ENCODE measurements at places on chromosomes 2 and 18.

- DNase-seq: no peak
These were observed 465.9 kb downstream of the ADCYAP1 start for GRCh38 chr18:1370552-1370951.

GRCh38 chr2:207766041-207766551, 3.6 kb downstream of the FZD5 start:
- DNase-seq: peak; percentile 38

GRCh38 chr2:115771516-115771915, 1329.1 kb downstream of the DPP10 start:
- no peak for DNase-seq

DNA sequence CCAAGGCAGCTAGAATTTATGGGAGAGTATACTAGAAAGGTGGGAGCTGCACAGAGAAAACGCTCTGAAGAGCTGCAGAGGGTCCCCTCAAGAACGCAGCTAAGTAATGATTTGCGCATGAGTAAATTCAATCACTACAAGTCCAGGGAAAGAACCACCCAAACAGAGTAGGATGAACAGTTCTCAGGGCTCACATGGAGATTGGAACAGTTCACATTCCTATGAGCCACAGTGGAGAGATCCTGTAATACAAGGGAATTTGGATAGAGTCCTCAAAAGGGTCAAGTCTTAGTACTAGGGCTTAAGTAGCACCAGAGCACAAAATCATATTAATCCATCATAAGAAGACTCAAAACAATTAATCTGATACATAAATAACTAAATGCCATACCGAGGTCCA, 12.7 kb downstream of the OLA1 start:
- no peak for DNase-seq

DNA sequence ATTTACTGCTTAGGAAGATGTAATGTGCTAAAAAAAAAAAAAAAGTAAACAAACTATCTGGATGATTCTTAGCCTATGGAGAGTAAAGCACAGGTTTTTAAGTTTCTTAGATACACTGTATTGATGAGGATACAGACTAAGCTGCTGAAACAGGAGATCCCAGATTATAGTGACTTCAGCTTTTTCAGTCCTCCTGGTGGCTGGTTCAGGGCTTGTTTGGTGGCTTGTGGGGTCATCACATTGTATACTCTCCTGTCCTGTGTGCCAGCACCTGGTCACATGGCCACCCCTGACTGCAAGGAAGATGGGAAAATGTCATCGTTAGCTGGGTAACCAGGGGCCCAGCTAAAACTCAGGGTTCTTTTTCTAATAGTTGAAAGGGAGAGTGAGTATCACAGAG, 31.4 kb downstream of the RAB31 start:
- no peak for DNase-seq

GRCh38 chr18:27871726-27872125, 305.2 kb downstream of the CDH2 start:
- DNase-seq: no peak

DNA sequence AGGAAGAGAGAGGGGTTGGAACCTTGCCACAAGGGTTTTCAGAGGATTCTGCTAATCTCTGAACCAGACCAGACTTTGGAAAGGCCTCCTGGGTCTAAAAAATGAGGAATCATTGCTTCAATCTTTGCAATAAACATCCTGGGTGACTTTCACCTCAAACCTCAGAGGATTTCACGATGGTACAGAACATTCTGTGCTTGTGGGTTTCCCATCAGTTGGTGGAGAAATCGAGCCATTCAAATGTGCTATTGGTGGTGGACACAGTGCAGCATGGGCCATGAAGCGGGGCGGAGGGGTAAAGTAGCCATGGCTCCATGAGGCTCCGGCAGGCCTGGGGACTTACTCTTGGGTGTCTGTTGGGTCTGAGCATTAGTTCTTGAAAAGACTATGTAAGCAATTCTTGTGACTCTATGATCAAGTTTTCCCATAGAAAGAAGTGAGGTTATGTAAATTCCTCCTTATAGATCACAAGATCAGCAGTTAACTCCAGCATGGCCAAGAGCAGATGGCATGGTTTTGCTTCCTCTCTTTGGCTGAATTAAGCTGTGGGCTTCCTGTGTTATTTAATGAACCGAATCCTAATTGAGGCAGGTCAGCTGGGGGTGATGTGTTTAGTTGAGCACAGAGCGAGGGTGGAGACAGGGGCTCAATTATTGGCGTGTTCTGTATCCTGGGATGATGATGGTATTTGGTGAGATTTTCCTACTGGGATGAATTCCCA, 1.9 kb upstream of the IL1R2 start:
- no peak for DNase-seq

DNA sequence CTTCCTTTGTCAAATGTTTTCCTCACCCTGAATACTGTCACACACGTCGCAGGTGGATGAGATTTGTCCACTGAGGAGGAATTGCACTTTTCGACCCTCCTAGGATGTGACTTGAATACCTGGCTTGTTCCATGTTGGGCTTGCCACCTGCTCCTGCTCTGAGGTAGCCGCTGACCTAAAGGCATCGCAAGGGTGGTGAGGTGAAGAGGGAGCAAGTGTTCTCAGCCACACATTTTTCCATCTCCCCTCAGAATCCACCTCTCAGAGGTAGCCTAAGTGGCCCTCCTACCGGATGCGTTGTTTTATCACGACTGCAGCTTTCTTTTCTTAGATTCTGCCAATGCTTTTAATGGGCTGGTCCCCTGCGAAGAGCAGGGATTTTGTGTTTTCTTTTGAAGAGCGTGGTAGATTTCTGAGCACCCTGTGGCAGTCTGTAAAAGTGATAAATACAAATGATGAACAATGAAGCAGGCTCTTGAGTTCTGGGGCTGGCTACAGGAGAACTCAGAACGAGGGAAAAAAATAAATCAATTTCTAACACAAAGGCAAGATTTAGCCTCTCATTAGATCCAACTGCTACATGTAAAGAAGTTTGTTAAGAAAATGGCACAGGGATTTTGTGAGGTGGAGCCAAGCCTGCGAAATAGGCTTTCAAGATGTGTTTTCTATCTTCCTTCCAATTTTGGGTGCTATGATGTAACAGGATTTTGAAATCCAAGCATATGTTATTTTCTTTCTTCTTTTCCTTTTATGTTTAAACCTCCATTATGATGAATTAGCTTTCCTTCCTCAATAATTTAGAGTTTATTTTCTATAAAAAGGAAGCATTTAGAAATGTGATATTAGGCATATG, 386.7 kb downstream of the TGIF1 start:
- no peak for DNase-seq

GRCh38 chr2:234318361-234318760, 178.5 kb downstream of the ARL4C start:
- no peak for DNase-seq

GRCh38 chr2:113104054-113104611, 23.3 kb upstream of the IL1RN start:
- DNase-seq: no peak

- DNase-seq: no peak
These were observed 258.0 kb downstream of the CNTNAP5 start for GRCh38 chr2:124283096-124283495.

DNA sequence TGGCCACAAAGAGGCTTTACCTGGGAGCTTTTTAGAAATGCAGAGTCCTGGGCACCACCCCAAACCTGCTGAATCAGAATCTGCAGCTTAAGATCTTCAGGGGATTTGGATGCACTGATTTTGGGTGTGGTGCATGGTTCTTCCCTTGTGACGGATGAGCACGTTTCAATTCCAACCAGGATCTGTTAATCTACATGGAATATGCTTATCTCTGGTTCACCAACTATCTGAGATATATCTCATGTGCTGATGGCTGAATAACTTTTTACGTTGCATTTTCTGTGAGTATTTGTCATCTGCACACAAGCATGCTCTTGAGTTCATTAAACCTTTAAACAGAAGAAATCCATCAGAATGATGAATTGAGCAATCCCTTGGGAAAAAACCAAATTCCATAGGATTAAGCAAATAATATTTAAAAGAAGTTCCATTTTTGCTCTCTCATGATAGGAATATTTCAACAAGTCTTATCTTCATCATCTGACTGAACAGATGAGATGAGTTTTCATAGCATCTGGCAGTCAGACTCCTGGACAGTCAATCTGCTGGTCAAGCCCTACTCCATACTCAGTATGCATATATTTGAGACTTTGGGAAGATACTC, 120.6 kb downstream of the PLB1 start:
- DNase-seq: no peak

DNA sequence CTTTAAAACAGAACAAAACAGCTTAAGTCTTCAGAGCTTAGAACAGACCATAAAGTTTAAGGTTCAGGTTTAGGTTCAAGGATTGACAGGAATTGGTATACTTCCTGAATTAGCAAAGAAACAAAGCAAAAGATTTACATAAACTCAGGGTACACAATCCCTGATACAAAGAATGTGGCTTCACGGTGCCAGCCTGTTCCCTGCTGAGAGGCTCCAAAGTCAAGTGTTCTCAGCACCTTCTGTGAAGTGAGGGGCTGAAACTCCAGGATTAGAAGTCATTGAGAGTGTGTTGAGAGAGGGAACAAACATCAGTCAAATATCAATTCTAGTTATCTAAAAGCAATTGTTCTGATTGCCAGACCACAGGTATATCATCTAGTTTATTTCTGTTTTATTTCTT, 35.7 kb downstream of the DYNAP start:
- no peak for DNase-seq

- DNase-seq: no peak
These were observed 22.5 kb downstream of the AQP12A start for GRCh38 chr2:240713928-240714746.

DNA sequence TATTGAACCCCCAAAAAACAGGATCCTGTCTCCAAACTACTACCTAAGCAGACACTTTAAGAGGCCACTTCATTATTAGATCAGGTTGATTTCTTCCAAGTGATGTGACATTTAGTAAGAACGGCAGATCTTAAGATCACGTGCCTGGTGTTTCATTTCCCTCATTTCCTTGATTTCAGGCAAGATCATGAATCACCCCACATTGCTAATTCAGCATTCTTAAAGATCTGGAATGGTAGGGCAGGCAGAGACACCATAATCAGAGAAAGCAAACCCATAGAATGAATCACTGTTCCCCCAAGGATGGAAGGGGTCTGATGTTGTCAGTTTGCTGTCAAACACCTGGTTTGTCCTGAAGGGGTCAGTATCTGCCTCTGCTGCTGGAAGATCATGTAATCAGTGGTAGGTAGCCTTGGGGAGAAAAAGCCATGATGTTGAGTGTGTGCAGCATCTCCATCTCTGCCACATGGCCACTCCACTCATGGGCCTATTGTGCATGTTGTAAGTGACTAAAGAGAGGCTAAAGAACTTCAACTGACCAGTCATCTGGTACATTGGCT, 133.9 kb downstream of the ARHGAP15 start:
- DNase-seq: no peak

- DNase-seq: no peak
These were observed 336.2 kb downstream of the EPHA4 start for GRCh38 chr2:221235941-221236340.

DNA sequence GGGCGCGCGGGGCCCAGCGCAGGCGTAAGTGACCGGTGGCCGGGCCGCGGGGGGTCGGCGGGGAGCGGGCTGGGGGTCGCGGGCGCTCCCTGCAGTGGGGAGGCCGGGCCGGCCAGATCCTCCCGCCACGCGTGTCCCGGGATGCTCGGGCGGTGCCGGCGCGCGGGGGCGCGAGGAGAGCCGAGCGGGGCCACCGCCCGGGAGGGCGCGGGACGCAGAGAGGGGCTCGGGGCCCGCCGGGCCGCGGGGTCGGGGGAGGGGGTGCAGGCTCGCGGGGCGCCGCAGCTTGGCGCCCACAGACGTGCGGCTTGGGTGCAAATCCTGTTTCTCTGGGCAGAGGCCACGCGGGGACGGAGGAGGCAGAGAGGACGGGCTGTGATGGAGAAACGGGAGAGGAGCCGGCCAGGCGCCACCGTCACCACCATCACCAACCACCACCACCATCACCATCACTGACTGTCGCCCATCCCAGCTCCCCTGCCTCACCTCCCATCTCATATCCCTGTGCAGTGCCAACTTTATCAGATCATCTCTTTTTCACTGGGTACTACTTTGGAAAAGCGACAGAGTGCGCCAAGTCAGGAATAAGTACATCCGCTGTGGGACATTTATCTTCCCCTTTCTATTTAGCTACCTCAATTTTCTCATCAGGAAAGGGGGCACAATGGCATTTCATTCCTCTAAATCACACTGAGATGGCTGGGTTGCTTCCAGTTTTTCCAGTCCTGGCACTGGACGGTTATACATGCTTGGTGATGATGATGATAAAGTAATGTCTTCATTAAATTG, 97.2 kb upstream of the GPR45 start:
- no peak for DNase-seq

DNA sequence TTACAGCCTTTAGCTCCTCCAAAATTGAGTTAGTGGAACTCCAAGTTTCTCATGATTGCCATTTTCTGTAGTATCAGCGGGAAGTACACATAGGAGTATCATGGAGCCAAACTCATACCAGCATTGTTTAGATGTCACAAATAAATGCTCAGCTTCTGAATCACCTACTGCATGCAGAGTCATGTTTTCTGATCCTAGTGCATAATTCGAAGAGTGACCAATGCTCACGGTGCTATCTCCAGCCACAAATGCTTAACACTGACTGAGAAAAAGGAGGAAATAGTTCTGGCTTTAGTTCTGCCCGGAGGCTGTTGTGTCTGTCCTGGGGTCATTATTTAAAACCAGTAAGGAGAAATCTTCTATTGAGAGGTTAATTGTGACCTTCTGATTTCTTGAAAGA, 45.4 kb upstream of the LRATD1 start:
- DNase-seq: no peak

GRCh38 chr2:96808176-96808837, 7.8 kb upstream of the CNNM3 start:
- DNase-seq: no peak

- DNase-seq: no peak
These were observed 617.0 kb upstream of the CDH2 start for GRCh38 chr18:28793901-28794300.

DNA sequence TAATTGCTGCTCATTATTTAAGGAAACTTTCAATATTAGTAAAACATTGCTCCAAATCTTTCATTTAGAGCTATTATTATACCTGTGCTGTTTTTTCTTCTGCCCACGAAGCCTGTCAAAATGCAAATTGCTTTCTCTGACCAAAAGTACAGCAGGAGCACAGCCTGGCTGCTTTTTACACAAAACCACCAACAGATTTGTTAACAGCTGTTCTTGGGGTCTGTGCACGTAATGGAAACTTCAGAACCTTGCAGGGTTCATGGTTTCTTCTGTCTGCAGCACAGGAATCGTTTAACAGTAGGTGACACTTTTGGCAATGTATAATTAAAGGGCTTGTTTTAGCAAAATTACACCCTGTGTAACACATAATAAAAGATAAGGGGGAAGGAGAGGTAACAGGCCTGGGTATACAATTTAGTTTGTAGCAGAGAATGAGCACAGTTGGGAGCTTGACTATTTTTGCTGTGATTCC, 447.3 kb downstream of the KCNJ3 start:
- no peak for DNase-seq

DNA sequence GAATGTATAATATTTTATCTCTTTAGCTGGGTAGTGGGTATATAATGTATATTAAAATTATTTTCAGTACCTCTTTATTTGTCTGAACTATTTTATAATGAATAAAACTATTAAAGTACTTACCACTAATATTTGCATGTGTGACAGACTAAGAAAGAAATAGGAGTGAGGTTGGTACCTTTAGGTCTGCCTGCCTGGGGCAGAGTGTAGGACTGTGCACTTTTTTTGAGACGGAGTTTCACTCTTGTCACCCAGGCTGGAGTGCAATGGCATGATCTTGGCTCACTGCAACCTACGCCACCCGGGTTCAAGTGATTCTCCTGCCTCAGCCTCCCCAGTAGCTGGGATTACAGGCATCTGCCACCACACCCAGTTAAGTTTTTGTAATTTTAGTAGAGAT, 18.8 kb downstream of the NCOA1 start:
- no peak for DNase-seq

Measured in left lobe of liver (tissue), 2 donors.